ENCODE measurements at places on chromosomes 1 and 21.

DNA sequence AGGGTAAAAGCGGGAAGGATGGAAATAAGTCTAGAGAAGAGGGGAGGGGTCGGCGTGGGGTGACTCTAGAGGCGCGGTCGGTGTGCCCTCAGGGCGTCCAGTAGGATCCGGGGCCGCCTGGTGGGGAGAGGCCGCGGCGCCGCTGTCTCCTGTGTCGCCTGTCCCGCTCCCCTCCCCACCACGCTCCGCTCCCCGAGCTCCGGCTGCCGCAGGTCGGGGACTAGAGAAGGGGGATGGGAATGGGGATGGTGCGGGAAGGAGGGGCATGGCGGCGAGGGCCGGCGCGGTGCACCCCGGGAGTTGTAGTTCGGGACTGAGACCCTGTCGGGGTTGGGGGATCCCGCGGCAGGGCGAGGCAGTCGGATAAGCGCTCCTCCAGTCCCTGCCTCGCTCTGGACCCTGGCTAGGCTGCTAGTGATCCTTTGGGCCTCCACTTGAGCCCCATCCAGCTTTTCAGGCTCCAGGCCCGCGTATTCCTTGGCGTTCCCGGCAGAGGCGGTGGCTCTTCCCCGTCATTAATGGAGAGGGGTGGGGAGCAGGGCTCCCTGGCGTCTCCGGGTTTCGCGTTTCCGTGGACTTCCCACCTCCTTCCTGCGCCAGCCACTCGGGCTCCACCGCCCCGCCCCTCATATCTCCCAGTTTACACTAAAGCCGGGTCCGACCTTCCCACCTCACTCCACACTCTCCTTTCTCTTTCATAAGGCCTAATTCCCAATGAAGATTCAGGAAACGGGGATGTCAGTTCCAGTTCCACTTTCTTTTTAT lies at the start of gene ENTREP3:
TSS of gene ENTREP3 (minus strand) at position 241 of the 765 bp plus-strand sequence. CDS start 606 bp downstream, outside the sequence.
- peak; percentile 78 for DNase-seq

GRCh38 chr1:208791456-208791855 lies 547.3 kb upstream of the PLXNA2 start:
- peak; percentile 42 for DNase-seq

- DNase-seq = no peak
Measured at GRCh38 chr1:85074365-85074964, 26.2 kb upstream of the MCOLN3 start.

- DNase-seq = no peak
Measured at GRCh38 chr1:156924478-156925153, 4.2 kb downstream of the LRRC71 start.

GRCh38 chr1:228141226-228142044 lies 1.4 kb downstream of the GUK1 start:
- DNase-seq = peak; percentile 29

DNA sequence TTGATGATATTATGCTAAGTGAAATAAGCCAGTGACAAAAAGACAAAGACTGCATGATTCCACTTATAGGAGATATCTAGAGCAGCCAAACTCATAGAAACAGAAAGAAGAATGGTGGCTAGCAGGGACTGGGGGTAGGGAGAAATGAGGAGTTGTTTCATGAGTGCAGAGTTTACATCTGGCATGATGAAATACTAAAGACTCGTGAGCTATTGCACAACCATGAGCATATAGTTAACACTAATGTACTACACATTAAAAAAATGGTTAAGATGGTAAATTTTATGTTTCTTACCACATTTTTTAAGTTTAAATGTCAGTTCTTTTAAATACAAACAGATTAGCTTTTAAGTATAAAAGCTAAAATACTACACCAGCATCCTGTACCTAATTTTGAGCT lies 57.8 kb downstream of the ESRRG start:
- DNase-seq = peak; percentile 51
